ENCODE measurements at places on chromosomes 6 and 20.

GRCh38 chr6:158033077-158033750 lies 51.6 kb downstream of the SYNJ2 start:
- DNase-seq: no peak

DNA sequence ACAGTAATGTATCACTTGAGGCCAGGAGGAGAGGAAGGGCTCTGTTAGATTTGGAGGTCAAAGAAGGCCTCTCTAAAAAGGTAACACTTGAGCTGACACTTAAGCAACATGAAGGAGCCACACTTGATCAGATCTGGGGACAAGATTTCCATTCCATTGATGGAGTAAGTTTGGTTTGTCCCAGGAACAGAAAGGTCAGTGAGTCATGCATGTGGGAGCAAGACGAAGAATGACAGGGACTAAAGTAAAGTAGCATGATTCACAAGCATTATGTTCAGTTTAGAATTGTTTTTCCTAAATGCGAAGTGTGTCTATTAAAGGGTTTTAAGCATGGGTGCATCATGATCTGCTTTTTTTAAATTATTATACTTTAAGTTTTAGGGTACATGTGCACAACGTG lies 47.4 kb downstream of the COL21A1 start:
- no peak for DNase-seq

DNA sequence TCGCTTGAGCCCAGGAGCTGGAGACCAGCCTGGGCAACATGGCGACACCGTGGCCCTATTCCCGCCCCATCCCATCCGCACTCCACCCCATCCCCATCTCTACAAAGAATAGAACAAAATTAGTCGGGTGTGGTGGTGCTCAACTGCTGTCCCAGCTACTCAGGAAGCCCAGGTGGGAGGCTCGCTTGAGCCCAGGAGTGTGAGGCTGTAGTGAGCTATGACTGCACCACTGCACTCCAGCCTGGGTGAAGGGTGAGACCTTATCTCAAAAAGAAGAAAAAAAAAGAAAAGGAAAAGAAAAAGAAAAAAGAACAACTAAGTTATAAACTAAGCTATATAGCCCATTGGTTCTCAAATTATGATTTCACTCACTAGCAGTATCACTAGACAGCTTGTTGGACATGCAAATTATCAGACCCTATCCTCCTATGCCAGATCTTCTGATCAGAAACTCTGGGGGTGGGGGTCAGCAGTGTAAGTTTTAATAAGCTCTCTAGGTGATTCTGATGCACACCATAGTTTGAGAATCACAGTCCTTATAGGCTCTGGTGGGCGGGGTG lies 491 bp upstream of the ITCH start:
- no peak for DNase-seq

DNA sequence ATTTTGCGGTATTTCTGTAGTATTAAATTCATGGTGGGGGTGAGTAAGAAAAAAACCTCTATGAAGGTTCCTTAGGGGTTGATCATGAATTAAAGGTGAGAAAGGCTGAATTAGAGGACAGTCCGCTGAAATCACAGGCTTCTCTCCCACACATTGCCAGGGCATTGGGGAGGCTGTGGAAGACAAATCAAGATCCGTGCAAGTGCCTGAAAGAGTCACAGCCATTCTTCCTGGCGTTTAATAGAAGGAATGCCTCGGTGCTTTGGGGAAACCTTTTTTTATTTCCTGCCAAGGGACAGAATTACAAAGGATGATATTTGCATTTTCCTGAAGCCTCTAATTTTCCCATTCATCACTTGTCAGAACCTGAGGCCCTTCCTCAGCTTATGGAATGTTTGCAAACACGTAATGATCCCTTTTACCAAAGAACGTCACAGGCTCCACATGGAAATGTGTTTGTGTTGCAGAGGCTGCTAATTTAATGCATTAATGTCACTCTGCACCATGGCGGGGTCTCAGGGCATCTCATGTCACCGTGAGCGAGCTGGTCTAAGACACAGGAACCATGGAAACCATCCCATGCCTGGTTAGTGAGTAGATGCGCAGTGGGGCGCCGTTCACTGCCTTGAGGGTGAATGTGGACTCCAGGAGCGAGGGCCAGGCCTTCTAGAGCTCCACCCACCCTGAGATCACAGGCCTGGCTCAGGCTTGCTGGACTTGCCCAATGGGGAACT lies 185.9 kb upstream of the SULF2 start:
- peak; percentile 34 for DNase-seq

DNA sequence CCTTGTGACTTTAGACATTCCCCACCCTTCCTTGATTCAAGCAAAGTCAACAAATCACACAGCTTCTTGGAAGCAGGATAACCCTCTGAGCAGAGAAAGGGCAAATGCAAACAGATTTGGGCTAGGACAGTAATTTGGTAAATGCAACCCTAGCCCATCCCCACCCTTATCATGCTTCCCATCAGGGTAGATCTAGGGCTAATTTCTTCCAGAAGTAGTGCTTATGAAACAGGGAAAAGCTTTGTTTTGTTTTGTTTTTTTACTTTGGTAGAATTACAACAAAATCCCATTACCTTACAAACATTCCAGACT lies 525.1 kb upstream of the NOX3 start:
- no peak for DNase-seq

- DNase-seq: no peak
Observed at GRCh38 chr6:42375007-42375635, 76.6 kb downstream of the TRERF1 start.

- DNase-seq: no peak
Observed at GRCh38 chr6:80618953-80619352, 512.5 kb downstream of the BCKDHB start.

- DNase-seq: no peak
Observed at GRCh38 chr20:3784216-3784853, 2.2 kb downstream of the CENPB start.

- no peak for DNase-seq
Observed at GRCh38 chr6:119535332-119535731, 185.8 kb upstream of the MAN1A1 start.

GRCh38 chr6:54074578-54075195 lies 36.6 kb upstream of the MLIP start:
- no peak for DNase-seq

Measured in natural killer cell treated with Interleukin-12 subunit alpha and Interleukin-12 subunit beta and Interleukin-15 and Interleukin-18, amount 100 ng/mL, for 72 hours (primary cell).